Glomerular endothelial cell (primary cell): ENCODE measurements at places on chromosomes 11 and 22. TPM values are rescaled to one million over a fixed set of nuclear protein-coding genes. Genes with fewer than 3 reads are reported as not detected.

DNA sequence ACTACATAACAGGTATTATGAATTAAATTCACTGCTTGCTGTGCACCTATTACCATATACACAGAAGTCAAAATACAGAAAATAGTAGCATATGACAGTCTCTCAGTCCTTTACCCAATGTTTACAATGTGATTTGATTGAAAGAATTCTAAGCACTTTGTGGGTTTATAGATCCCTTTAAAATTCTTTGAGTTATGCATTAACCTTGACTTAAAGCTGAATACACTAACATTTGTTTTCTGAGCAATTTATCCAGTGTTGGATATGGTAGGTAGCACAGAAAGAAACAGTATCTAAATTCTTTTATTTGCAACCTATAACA lies 230.8 kb upstream of the DDI1 start:
- no peak for DNase-seq

- DNase-seq: no peak
Measured at GRCh38 chr22:49997251-49997599, 15.3 kb downstream of the IL17REL start.

DGCR6 gene
- 10.2 and 11.2 TPM in 2 replicates for total RNA-seq

- no peak for DNase-seq
Measured at GRCh38 chr22:21594865-21595452, 27.4 kb downstream of the UBE2L3 start.

DNA sequence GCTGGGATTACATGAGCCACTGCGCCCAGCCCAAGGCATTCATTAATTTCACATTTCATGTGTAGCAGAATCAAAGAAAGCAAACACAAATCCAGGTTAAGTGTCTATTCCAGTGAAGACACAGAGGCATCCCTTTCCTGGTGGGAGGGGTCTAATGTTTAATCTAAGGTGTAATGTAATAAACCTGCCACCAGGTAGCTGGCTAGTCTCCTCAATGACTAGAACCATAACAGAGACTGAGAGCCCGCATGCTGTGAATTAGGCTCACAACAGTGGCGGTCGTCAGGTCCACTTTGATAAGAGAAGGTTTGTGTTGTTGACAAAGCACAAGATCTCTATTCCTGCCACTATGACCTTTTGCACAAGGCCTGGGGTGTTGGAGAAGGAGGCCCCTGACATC lies 64.2 kb upstream of the ADA2 start:
- no peak for DNase-seq

KIAA0930 gene
- 54.6 and 63.4 TPM in 2 replicates for total RNA-seq

APOA5 gene
- total RNA-seq: not detected in 2 replicates

- no peak for DNase-seq
Measured at GRCh38 chr11:119416606-119417580, 6.1 kb downstream of the THY1 start.

- DNase-seq: no peak
Measured at GRCh38 chr11:120031156-120031555, 106.8 kb downstream of the TRIM29 start.

DNA sequence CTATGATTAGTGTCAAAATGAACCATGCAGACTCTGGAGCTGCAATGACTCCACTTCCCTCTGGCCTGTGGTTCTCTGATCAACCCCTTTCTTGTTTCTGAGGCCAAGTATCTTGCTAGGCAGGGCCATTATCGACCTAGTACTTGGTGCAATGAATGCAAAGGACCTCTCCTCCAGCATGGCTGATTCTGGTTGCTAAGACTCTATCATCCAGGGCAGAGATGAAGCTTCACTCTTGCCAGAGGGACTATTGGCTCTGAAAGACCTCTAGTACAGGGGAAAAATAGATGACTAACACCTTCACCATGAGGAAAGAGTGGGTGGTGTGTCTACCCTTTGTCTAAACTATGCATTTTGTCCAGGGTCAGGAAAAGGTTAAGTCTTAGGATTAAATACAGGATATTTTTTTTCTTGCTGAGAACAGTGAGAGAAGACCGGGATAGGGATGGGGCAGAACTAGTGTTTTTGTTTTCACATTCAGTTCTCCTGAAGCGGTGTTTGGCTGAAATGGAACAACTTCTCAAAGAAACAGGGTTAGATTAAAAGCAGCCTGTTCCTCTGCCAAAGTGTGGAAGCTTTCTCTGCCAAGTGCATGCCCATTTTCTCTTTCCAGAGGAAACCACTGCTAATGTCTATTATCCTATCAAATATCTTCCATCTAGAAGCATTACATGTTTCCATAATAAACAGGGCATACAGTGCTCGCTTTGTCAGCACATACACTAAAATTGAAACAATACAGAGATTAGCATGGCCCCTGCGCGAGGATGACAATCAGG lies 5.0 kb upstream of the MTFP1 start:
- no peak for DNase-seq

- no peak for DNase-seq
Measured at GRCh38 chr11:76566811-76567210, 103.7 kb downstream of the LRRC32 start.

DNA sequence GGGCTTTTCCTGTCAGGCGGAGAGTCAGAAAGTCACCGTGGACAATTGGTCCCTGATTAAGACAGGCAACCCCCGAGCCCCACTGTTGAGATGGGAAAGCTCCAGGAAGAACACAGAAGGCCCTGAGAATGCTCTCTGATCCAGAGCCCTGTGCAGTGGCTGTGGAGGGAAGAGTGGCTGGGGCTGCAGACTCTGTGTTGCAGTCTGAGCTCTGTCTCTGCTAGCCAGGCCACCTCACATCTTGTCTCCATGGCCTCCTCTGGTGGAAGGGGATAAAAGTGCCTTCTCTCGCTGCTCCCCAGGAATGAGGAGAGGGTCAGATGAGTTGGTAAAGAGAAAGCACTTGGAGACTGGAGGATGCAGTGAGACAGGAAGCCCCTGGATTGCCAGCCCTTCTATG lies 141.2 kb downstream of the CEP164 start:
- no peak for DNase-seq

- no peak for DNase-seq
Measured at GRCh38 chr11:69699213-69699612, 4.6 kb downstream of the FGF19 start.

APOBEC3A gene
- total RNA-seq: not detected in 2 replicates

GPR83 gene
- total RNA-seq: not detected in 2 replicates

DNA sequence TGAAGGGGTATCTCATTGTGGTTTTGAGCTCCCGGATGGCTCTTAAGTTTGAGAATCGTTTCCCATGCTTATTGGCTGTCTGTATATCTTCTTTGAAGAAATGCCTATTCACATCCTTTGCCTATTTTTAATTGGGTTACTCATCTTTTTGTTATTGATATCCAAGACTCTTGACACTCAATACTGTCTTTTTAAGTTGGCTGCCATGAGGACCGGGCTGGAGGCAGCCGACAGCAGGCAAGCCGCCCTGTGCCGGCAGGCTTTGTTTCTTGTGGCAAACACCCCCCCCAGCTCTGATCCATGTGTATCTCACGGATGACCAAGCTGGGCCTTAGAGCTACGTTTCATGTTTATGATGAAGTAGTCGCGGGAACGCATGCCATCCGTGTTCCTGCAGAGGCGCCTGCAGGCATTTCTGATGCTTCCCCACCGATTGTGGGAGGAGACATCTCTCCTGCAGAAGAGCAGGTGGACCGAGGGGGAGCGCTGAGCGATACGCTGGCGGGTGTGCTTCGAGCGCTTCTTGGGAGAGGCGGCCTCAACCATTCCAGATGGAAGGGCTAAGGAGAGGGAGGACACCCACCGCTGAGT lies 95.8 kb downstream of the TBC1D22A start:
- DNase-seq: no peak

DNA sequence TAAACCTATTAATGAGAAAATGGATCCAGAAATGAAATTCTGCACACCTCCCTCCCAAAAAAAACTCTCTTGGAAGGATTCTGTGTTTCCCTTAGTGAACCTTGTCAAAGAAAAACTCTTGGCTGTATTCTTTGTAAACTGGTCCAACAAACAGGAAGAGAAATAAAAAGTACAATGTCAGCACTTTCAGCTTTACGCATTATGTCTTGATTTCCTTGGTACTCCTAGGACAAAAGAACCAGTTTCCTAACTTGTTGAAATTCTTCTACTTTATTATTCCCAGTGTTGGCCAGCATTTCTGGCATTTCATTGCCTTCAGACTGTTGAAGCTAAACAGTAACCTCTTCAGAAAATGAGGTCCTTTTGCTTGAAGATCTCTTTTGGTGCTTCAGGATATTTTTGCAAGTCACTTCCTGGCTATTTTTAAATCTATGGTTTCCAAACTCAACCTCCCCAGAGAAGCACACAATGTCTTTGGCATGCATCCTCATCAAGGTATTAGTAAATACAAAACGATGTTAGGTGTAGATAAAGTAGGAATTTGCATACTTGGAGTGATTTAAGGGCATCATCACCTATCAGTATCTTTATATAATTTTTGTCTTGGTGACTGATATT lies 342.7 kb downstream of the AASDHPPT start:
- DNase-seq: no peak

DNA sequence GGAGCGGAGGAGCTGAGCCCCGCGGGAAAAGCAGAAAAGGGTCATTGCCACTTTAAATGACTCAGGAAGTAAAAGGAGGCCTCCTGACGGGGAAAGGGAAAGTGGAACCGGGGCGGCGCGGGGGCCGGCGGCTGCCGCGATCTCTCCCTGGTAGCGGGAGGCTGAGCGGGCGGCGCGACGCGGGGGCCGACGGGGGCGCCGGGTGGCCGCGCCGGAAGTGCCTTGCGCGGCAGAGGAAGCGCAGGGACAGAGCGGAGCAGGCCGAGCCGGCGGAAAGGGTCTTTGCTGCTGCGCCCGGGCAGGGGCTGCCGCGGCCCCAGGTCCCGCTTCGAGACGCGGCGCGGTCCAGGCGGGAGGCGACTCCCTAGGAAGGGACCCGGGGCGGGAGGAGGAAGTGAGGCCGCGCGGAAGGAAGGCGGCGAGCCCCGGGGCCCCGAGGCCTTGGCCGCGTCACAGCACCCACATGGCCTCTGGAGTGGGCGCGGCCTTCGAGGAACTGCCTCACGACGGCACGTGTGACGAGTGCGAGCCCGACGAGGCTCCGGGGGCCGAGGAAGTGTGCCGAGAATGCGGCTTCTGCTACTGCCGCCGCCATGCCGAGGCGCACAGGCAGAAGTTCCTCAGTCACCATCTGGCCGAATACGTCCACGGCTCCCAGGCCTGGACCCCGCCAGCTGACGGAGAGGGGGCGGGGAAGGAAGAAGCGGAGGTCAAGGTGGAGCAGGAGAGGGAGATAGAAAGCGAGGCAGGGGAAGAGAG lies at the start of gene TRIM44:
Gene TRIM44, plus strand, starts transcription at position 127 of the 759 bp plus-strand sequence. Its CDS starts 337 bp downstream, at position 464.
- no peak for DNase-seq

TMEM126A gene
- 23.3 and 26.3 TPM in 2 replicates for total RNA-seq

TMEM121B gene
- 0.68 and 0.88 TPM in 2 replicates for total RNA-seq

LDHAL6A gene
- total RNA-seq: not detected in 2 replicates

DNA sequence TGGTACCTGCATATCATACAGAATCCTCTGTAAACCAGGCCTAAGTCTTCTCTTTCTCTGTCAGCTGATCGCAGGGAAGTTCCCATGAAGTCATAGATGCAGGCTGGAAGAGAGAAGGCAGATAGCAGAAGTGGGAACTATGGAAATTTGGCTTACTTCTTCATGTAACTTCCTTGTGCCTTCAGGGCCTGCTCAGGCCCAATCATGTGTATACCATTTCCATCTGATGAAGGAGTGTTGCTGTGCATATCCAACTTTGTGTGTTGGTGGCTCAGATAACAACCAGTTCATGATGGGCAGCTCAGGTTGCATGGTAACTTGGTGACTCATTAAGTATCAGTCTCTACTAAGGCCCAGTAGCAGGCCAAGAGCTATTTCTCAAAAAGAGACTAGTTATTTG lies 53.1 kb upstream of the CEP295 start:
- no peak for DNase-seq

DNA sequence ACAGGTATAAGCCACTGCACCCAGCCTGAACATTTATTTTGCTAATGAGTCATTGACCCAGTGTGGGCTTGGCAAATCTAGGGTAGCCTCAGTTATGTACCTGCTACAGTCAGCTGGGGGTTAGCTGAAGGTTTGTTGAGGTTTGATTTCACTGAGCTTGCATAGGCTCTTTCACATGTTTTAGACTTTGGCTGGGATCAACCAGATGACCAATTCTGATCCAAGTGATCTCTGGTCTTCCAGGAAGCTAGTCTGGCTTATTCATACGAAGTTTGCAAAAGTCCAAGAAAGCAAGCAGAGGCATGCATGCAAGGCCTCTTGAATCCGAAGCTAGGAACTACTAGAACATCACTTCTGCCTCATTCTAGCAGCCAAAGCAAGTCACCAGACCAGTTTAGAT lies 21.0 kb downstream of the SERPING1 start:
- DNase-seq: no peak

OR8D4 gene
- total RNA-seq: not detected in 2 replicates

ZNF70 gene
- 3.6 and 6.0 TPM in 2 replicates for total RNA-seq

DNA sequence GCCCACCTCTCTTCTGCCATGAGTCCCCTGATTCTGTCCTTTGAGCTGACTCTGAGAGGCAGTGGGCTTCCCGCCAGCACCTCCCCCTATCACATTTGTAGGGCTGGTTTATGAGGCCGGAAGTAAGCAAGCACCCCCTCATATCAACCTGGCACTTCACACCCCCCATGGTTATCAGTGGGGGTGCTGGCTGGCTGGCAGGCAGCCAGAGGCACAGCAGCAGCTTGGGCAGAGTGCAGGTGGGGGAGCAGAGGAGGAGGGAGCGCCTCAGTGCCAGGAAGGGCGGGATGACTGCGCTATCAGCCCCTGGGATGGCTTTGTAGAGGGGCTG lies 22.9 kb upstream of the CHRM4 start:
- no peak for DNase-seq

TMPRSS6 gene
- total RNA-seq: not detected in 2 replicates

OR52H1 gene
- not detected in 2 replicates for total RNA-seq

GRCh38 chr11:14315130-14315529 lies 43.9 kb downstream of the RRAS2 start:
- no peak for DNase-seq

DNA sequence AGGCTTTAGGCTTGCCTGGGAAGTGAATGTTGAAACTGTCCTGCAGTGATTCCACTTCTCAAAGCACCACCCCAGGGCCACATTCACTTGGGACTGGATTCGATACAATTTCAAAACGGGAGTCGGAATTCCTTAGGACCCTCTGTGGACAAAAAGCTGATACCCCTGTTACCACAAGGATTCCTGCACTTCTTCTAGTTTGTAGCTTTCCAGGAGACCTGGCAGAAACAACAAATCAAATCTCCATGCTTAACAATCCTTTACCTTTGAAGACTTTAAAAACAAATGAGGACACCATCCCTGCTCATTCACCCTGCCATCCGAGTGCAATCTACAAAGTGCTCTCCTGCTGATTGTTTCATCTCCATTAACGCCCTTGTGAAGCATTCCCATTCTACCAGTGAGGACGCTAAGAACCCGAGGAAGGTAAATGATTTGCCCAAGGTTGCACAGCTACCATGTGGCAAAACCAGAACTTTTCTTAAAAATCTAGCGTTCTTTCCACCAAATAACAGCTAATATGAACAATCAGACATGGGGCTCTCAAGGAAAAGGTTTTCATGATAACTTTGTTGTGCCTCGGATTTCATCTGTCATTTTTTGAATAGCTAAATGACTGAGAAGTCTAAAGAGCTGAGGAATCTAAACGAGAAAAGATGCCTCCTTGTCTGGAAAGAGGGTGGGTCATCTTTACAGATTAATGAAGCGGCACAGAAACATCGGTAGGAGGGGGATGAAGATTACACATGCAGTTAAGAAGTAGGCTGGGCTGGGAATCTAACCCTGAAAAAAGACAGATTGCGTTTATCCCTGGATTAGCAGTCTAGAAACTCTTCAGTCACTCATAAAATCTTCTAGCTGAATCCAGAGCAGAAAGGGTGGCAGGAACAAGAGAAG lies 720 bp upstream of the MPZL2 start:
- DNase-seq: no peak

GRCh38 chr11:10109806-10110205 lies 184.2 kb downstream of the SBF2 start:
- no peak for DNase-seq

- no peak for DNase-seq
Measured at GRCh38 chr11:131744847-131745246, 374.4 kb downstream of the NTM start.

TSPAN18 gene
- 31.8 and 128 TPM in 2 replicates for total RNA-seq
